ENCODE measurements at places on chromosomes 7 and 10. TPM values are rescaled to one million over a fixed set of nuclear protein-coding genes. Genes with fewer than 3 reads are reported as not detected.

GRCh38 chr7:44321796-44322195 is 3.6 kb downstream of the CAMK2B start:
- no peak for DNase-seq

DNA sequence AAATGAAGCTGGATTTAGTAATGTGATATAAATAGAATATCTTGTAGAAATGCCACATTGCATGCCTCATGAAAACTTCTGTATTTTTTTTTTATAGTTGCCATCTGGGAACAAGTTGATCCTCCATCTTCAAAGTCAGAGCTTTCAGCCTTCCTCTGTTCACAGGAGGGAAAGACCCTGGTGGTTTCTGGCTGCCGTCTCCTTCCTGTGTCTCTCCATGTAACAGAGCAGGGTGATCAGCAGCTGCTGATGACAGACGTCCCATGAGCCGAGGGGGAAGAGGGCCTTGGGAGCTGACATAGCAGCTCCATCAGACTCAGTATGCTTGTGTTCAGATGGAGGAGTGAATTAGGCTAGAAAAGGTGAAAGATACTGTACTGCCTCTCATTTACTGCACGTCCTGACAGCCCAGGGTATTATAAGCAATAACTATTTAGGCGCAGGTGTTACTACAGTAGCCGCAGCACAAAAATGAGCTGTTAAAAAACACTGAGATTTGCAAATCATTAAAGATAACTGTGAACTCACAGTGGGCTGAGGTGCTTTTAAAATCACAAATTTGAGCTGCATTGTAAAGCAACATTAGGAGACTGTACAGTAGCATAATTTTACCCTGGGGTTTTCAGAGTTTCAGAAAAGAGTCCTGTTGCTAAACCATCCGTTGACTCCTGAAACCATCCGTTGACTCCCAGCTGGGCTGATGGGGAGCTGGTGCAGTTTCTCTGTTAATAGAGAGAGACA is 103.3 kb downstream of the CFAP58 start:
- no peak for DNase-seq

- DNase-seq = no peak
Observed at GRCh38 chr10:112343056-112343806, 30.7 kb upstream of the ACSL5 start.

DNA sequence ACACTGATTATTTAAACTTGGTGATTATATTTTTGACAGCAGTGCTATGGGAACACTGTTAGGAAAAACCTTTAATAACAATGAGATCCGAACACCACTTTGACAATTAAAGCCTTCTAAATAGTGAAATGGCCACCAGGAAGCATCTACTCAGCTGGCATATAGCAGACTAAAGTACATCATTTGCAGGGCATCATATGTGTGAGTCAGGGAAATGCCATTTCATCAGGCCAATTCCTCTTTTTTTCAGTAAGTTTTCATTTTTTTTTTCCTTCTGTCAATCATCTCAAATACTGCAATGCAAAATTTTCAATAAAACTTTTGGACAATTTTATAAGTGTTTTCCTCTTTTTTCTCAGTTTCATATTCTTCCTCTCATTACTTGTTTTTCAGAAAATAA is 521.4 kb upstream of the SEMA3D start:
- DNase-seq = no peak

GRCh38 chr10:54745436-54745835 is 55.6 kb downstream of the PCDH15 start:
- DNase-seq = no peak

- no peak for DNase-seq
Observed at GRCh38 chr10:30762620-30763019, 133.1 kb upstream of the LYZL2 start.

DNA sequence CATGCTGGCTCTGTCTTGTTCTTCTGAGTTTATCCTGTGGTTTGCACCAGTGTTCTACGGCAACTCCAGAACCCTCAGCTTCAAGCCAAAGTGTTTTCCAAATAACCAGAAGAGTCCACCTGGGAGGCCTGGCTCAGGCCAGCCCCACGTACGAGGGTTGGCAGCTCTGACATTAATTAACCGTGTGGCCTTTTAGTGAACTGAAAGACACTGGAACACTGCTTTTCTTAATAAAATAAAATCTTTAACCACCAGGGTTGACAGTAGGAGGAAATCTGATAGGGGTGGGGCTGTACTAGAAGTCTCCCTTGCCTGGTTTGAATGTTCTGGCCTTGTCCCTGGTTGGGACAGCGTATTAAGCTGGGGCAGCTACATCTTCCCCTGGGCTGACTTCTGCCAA is 64.9 kb downstream of the SYPL1 start:
- DNase-seq = no peak

DNA sequence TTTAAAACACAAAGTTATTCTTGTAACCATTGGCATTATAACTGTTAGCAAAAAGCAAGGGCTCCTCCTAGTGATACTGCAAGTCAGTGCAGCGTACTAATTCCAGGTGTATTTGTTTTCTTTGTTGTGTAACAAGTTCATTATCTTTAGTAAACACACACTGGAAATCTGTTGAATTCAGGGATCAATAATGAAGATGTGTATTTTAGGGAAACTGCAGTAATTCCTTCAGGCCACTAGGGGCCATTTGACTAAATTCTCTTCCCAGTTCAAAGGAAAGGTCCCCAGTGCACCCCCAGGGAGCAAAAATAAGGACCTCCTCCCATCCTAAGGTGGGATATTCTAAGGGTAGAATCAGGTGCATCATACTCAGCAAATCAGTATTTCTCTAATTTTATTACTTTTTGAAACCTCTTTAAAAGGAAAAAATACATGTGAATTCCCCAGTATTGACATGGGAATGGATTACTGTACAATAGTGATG is 158.6 kb upstream of the LYZL1 start:
- DNase-seq = no peak

DNA sequence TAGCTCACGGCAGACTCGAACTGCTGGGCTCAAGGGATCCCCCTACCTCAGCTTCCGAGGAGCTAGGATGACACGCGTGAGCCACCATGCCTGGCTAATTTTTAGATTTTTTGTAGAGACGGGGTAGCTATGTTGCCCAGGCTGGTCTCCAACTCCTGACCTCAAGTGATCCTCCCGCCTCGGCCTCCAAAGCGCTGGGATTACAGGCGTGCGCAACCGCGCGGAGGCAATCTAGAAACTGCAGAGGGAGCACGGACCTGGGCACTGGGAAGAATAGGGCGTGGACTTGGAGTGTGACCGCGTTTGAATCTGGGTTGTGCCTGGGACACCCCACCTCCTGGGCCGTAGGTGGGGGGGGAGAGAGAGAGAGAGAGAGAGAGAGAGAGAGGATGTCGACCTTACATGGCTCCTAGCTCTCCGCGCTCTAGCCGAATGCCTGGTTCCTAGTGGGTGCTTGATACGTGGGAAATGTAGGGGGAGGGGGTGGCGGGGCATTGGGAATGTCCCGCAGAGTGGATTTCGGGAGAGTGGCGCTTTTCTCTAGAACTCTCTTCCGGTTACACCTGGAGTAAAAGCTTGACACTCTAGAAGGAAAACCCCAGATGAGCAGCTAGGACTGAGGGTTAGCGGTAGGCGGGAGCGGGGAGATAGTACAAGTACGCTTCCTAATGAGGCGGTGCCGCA is 1.2 kb upstream of the MAP3K8 start:
- DNase-seq = peak; percentile 60

DNA sequence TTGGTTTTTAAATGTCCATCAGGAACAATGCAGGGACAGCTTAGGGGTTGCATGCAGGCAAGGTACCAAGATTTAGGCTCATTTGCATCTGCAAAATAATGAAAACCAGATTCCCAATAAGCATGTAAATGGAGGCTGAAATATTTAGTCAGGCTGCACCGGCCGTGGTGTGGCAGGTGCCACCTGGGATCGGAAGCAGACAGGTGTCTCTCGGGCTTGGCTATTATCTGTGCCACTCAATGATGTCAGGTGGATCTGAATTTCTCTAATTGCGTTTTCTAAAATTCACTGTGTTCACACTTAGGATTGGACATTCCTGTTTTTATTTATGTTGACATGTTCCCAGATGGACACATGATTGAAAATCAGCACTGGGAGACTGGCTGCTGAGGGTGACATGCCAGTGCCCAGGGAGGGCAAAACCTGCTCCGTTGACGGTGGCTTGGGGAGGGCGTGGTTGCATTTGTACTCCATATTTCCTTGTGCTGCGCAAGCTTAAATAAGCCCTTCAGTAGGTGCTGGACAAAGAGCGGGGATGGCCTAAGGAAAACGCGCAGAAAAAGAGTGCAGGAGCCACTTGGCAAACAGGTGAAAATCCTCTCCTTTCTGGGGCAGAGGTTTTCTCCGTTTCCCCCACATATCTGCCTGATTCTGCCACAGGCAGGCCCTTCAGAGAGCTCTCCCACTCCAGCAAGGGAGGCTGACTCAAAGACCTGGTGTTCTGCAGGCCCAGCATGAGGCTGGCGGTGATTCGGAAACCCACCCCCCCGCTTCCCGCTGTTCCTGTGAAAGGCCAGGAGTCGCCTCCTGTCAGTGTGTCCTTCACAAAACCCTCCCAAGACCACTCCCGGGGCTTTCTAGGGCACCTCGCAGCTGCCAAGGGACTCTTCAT is 142.5 kb downstream of the WDR37 start:
- no peak for DNase-seq

DNA sequence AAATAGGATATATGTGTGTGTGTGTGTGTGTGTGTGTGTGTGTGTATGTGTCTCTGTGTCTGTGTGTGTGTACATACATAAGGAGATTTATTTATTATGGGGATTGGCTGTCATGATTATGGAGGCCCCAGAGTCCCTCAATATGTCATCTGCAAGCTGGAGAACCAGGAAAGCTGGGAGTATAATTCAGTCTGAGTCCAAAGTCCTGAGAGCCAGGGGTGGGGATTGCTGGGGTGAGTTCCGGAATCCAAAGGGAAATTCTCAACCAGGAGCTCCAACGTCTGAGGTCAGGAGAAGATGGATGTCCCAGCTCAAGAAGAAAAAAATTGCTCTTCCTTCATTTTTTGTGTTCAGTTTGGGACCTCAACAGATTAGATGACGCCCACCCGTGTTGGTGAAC is 50.7 kb upstream of the PLPP4 start:
- no peak for DNase-seq

- DNase-seq = no peak
Observed at GRCh38 chr7:29843093-29843492, 36.8 kb downstream of the WIPF3 start.

DNA sequence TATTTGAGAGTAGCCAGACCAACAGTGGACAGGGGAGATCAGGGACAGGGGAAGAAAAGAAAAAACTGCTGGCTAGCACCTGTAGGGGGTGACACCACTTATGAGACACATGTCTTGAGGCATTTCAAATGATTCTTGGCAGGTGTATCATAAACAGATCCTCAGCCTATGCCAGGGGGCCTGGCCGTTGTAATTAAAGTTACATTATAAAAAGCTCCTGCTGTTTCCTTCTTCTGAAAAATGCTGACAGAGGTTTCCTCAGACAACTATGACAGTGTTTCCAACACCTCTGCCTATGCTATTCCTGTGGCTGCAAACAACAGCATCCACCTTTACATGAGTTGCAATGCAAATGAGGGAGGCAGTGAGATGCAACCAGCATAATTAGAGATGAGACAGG is 281.0 kb upstream of the PTER start:
- no peak for DNase-seq

- no peak for DNase-seq
Observed at GRCh38 chr10:4503076-4503475, 322.9 kb upstream of the AKR1E2 start.

DNA sequence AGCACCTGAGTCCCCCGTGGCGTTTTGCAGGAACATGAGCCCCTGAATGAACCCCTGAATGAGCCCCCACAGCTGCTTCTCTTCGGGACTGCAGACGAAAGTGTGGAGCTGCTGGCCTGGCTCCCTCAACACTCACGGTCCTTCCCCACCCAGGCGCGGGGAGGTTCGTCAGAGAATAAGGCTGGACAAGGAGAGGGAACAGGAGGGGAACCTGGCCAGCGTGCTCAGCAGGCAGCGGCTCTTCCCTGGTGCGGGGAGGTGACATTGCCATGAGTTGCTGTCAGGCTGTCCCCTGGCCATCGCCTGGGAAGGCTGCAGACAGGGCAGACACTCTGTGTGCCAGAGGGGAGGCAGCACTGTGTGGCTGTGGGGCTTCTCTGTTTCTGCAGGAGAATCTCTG is 80.9 kb upstream of the SHH start:
- DNase-seq = no peak

DNA sequence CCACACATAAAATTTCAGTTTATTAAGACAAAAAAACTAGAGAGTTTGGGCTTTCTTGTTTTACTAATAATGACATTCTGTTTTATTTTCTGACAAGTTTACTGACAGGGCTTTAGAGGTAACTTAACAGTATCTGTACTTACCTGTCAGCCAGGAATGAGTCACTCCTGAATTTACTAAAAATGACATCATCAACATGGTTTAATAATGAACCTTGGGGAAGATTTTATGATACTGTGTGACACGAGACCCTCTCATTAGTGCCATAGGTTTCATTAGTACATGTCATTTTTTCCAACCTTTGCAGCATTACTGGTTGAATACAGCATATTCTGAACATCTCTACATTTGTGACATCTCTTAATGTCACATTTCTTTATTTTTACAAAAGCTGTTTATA is 131.1 kb downstream of the KCND2 start:
- no peak for DNase-seq

DNA sequence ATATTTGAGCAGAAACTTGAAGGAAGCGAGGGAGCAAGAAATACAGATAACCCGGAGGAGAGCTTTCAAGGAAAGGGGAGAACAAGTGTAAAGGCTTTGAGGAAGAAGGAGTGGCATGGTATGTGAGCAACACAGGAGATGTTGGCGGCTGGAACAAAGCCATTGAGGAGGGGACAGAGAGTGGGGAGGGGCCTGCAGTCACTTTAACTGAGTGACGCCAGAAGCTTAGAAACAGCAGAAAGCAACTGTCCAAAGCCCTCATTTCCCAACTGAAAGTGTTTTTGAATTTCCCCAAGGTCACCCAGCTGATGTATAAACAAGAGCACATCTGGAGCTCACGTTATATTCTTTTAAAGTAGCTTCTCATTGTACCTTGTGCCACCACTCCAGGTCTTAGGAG is 19.1 kb downstream of the AUTS2 start:
- DNase-seq = no peak

DNA sequence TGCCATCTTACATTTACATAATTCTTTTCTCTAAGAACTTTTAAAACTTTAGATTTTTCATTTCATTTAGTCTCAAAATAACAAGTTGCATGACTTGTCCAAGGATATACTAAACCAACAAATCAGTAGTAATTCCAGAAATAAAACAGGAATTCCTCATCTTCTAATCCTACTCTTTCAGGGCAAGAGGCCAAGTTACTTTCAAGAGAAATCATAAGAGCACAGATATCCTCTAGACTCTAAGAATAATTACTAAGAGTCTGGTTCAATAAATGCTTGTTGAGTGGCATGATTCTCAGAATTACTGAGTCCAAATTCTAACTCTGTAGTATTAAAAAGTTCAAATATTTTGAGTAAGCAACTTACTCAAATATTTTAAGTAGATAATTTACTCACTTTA is 12.9 kb downstream of the PDZD8 start:
- no peak for DNase-seq

GRCh38 chr10:17316488-17317170 is 88.6 kb downstream of the VIM start:
- no peak for DNase-seq

Gene UCMA
- total RNA-seq = not detected

Gene SLC13A1
- not detected for total RNA-seq

Gene EPO
- not detected for total RNA-seq

Gene LIPJ
- total RNA-seq = 0.49 TPM

Gene CYP2C9
- 2.4 TPM for total RNA-seq

Gene MYO3A
- 2.3 TPM for total RNA-seq

Gene CCDC3
- 36.3 TPM for total RNA-seq

Gene TDRD1
- 0.20 TPM for total RNA-seq

Gene MCMBP
- total RNA-seq = 39.3 TPM
